ENCODE measurements at places on chromosomes 3 and 15.

DNA sequence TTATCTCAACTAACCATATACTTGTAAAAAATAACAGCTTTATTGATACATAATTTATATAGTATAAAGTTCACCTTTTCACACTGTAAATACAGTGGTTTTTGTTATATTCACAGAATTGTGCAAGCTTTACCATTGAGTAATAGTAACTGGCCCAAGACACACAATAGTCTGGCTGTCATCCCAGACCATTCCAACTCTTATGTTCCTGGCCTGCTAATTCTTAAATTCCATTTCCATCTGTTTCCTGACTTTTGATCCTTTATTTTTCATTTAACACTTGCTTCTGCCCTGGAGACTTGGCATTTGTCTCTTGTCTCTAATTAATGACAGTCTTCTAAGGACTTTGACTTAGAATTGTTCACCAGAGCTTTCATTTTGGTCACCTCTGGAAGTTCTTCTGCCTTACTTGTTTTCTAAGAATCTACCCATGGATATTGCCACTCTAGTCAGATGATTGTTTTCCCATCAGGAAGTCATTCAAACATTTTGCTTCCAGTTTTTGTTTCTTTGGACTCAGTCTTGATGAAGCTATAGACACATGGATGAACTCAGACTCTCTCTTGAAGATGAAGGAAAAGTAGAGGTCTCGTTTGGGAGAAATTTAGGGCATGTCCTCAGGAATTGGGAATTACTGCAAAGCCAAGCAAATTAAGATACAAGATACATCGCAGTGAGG lies 27.2 kb upstream of the PLSCR4 start:
- DNase-seq = peak; percentile 26

DNA sequence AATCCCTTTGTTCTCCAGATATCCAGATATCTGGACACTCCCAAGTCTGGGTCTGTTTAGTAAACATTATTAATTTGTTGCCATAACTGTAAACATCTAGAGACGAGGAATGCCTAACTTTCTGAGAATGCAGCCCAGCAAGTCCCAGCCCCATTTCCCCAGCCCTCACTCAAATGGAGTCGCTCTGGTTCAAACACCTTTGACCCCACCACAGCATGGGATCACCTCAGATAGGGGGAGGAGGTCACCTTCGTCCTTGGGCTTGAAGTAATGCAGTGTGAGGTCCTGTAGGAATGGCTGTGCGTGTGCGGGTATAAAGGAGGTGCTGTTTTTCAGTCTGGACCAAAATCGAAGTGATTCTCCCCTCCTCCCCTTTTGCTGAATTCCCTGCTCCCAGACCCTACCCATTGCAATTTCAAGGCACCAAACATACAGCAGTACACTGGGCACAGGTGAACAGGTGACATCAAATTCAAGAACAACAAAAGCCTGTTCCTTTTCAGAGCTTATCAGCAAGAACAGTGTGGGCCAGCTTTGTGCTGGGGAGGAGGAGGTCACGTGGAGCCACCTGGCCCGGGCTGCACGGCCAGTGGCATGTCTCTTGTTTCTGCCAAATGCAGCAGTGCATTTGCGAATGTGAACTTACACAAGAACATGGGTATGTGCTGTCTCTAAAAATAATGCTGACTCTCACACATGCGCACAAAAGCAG lies 57.5 kb upstream of the TRPM1 start:
- no peak for DNase-seq

GRCh38 chr3:20280257-20280656 lies 94.3 kb upstream of the SGO1 start:
- DNase-seq = no peak

GRCh38 chr3:45547764-45548680 lies 46.5 kb upstream of the LIMD1 start:
- no peak for DNase-seq

GRCh38 chr3:160545504-160545871 lies 19.9 kb downstream of the KPNA4 start:
- DNase-seq = no peak

GRCh38 chr3:47314056-47314764 lies 31.5 kb downstream of the KLHL18 start:
- no peak for DNase-seq
